ENCODE measurements at places on chromosomes 5 and 9.

- no peak for DNase-seq
These were observed 24.0 kb downstream of the ADAMTSL2 start for GRCh38 chr9:133558191-133559126.

- DNase-seq: no peak
These were observed 126.1 kb downstream of the NR2F1-AS1 start for GRCh38 chr5:93454896-93455295.

- no peak for DNase-seq
These were observed 101.6 kb upstream of the BASP1 start for GRCh38 chr5:17115855-17116254.

- DNase-seq: peak; percentile 49
These were observed 6.7 kb upstream of the WNT8A start for GRCh38 chr5:138077064-138077696.

- no peak for DNase-seq
These were observed 229.8 kb downstream of the FANCC start for GRCh38 chr9:95087659-95088242.

DNA sequence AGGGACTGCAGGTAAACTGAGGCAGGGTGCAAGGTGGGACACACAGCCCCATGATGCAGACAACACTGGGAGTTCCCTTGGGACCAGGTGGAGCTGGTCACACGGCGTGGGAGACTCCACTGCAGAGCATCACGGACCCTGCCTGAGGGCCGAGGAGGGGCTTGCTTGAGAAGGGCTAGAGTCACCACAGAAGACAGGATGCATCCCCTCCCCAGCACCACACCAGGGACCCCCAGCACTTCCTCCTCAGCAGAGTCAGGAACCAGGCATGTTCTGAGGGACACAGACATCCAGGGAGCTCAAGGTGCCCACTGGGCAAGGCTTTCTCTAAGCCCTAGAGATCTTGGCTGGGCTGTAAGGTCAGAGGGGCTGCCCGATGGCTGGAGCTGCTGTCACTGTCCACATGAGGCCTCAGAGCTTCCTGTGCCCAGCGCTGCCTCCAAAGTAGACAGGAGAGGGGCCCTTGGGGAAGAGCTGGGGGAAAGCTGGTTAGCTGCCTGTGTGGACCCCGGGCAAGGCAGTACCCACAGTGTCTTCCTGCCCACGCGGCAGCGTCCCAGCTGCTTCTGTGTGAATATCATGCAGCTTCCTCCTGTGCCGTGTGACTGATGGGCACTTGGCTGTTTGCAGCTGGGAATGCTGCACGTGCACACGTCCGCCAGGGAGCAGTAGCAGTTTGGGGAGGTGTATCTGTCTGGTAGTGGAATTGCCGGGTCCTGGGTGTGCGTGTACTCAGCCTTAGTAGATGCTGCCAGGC, 176.6 kb downstream of the CACNA1B start:
- DNase-seq: no peak

DNA sequence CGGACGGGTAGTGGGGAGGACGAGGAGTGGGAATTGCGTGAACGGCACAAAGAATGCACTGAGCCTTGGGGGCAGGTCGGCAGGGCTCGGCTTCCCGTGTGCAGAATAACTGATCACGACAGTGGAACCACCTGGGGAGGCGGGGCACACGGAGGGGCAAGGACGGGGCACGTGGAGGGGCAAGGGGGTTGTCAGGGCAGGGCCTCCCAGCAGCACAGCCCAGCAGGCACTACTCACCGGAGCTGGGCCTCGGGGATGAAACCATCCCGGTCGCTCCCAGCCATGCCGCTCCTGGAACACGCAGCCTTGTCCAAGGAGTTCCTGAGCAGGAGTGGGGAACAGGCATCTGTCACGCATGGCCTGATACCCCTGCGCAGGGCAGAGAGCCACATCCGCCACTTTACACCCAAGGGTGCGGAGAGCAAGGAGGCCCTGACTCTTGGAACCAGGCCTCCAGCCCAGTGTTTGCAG, 33.4 kb downstream of the SARDH start:
- DNase-seq: no peak

GRCh38 chr5:155898284-155898683, 428.7 kb upstream of the SGCD start:
- no peak for DNase-seq

DNA sequence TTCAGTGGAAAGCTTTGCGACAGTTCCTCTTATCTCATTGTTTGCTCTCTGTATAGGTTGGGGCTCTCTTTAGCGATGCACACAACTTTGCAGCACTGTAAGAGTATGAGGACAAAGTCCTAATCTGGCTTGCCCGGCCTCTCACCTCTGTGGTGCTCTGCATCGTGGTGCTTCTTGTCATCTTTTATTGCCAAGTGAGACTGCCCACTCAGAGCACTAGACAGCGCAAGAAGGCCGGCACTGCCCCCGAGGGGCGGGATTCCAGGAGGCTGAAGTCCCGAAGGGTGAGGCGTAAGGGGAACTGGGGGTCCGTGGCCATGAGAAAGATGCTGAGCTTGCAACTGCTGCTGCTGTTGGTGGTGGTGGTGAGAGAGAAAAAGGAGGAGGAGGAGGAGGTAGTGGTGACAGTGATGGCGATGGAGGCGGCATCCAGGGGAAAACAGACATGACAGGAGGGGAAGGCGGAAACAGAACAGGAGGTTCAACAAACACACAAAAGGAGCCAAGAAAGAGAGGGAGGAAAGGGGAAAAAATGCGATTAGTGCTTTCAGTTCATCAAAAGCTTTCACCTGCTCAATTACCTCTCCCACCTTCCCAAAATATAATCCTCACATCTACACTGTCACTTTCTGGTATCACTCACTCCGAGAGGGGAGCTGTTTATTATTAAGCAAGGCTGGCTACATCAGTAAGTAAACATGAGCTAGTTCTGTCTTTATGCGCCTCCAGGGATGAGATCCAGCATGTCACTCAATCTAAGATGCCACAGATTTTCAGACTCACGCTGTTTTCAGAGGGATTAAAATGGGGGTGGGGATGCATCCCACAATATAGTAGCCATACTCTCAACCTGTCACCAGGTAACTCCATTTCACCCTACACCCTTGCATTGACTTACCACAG, 55.1 kb downstream of the TLE1 start:
- no peak for DNase-seq

GRCh38 chr5:129569295-129569694, 109.2 kb downstream of the ADAMTS19 start:
- no peak for DNase-seq

DNA sequence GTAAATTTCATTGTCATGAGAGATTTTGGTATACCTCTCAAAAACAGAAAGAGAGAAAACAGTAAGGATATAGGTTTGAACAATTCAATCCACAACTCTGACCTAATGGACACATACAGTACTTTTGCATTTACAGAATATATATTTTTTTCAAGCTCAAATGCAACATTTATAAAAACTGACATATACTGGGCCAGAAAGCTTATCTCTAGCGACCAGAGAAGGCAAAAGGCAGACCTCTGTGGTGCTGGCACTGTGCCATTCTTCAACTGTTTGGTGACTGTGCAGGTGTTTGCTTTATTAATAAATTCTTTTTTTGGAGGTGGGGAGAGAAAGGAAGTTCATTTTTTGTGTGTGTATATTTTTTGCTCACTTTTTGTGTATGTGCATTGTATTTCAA, 6.0 kb upstream of the PLAC8L1 start:
- no peak for DNase-seq

- DNase-seq: no peak
These were observed 113.6 kb upstream of the TBC1D2 start for GRCh38 chr9:98369066-98369425.

DNA sequence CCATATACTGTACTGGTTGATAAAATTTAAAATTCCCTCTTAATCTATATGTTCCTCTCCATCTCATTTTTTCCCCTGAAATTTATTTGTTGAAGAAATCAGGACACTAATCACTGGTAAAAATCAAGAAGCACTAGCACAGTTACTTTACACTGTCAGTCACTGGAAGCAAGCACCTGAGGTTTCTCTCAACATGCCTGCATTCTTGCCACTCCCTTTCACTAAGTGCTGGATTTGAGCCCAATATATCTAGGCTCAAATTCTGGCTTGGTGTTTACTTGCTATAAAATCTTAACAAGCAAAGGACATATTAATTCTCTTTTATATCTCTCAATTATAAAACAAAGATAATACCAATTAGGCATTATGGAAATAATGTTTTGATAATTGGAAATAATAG, 58.6 kb downstream of the DIAPH1 start:
- no peak for DNase-seq

- DNase-seq: no peak
These were observed 1.6 kb downstream of the KLHL3 start for GRCh38 chr5:137734331-137734730.

DNA sequence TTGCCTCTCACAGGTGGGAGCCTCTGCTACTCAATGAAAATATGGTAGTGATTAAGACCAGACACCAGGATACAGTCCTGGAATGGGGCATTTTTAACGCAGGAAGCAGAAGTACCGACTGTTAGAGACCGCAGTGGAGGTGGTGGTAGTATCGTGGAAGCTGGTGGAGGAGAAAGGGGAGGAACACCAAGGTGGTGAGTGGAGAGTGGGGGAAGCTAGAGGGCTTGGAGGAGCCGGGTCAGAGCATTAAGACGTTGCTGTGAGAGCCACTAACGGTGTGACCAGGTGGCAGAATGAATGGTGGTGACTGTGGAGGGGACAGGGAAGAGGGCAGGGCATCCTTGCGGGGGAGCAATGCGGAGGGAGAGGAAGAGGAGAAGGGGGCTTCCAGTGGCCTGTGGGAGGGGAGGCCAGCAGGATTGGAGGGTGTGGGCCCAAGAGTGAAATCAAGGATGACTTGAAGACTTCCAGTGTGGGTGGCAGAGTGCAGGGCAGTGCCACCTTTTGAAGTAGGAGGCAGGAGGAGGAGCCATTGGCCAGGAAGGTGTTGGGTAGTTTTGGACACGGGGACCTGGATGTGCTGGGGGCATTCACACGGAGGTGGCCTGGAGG, 1.6 kb upstream of the UBAC1 start:
- DNase-seq: no peak

DNA sequence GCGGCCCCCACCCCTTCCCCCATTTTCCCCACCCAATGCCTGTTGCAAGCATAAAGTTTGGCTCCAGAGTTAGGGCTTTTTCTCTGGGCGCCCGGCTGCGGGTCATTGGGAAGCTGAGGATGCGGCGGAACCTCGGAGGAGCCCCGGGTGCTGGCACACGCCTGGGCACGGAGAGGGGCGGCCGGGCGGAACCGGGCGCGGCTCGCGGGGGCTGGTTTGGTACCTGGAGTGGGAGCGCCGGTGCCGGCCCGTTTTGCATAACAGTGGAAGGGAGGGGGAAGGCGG, 1.2 kb downstream of the PPARGC1B start:
- no peak for DNase-seq

- DNase-seq: no peak
These were observed 207.2 kb upstream of the DAPK1 start for GRCh38 chr9:87290241-87291052.

DNA sequence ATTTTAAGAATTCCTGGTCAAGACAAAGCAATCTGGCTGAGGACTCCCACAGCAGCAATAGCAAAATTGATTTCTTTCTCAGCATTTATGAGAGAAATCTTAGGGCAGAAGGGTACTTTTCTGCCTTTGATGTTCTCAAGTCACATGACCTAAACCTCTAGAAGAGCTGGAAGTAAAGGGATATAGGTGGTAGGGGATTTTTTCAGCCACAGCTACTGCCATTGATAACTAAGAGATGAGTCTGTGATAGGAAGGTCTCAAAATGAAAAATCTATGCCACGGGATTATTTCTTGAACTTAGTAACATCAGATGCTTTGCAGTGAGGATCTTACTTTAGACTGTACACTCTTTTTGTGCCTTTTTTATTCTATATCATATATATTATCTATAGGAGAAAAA, 35.6 kb downstream of the IL6ST start:
- DNase-seq: no peak

DNA sequence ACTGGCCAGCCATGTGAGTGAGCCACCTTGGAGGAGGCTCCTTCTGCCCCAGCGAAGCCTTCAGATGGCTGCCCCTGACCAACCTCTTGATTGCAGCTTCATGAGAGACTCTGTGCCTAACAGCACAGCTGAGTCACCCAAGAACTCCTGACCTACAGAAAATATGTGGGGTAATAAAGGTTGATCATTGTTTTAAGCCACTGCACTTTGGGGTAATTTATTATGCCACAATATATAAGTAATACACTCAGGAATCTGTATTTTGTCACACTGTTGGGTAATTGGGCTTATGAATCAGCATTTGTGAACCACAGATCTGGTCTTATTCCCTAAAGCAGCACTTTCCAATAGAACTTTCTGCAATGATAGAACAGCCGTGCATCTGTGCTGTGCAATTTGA, 24.4 kb upstream of the VDAC1 start:
- no peak for DNase-seq

DNA sequence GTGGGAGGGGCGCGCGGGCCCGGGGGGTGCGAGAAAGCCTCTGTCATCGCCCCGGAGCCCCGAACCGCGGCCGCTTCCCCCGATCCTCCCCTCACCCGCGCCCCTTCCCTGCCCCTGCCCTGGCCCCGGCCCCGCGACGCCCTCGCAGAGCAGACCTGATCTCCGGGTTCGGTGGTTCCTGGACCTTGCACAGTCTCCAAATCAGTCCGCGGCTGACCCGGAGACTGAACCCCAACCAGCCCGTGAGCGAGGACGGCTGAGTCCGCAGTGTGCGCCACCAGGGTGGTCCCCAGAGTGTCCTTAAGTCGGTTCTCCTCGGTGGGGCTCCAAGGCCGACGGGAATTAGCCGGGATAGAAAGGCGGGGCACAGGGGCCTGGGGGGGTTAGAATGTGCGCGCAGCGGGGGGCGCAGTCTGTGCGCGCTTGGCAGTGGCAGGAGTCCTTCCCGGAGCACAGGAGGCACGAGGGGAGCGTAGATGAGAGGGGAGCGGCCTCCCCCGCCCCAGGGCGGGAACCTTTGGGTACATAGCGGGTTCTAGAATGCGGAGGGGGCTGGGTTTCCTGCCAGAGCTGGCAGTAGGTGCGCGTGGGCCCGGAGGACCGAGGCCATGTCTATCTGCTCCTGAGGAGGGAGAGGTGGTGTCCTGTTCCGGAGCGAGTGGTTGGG, 779 bp downstream of the PKN3 start:
- no peak for DNase-seq

GRCh38 chr9:105205787-105206495, 38.5 kb upstream of the SLC44A1 start:
- DNase-seq: peak; percentile 54

GRCh38 chr5:140764177-140764973, 21.6 kb upstream of the PCDHA1 start:
- no peak for DNase-seq

GRCh38 chr5:73692166-73692640, 66.2 kb downstream of the ARHGEF28 start:
- no peak for DNase-seq

Data from cerebellar nuclear complex (tissue), 1 donor.